ENCODE measurements at places on chromosomes 11 and 22.

GRCh38 chr11:17471501-17471900 lies 5.1 kb downstream of the ABCC8 start:
- no peak for DNase-seq

DNA sequence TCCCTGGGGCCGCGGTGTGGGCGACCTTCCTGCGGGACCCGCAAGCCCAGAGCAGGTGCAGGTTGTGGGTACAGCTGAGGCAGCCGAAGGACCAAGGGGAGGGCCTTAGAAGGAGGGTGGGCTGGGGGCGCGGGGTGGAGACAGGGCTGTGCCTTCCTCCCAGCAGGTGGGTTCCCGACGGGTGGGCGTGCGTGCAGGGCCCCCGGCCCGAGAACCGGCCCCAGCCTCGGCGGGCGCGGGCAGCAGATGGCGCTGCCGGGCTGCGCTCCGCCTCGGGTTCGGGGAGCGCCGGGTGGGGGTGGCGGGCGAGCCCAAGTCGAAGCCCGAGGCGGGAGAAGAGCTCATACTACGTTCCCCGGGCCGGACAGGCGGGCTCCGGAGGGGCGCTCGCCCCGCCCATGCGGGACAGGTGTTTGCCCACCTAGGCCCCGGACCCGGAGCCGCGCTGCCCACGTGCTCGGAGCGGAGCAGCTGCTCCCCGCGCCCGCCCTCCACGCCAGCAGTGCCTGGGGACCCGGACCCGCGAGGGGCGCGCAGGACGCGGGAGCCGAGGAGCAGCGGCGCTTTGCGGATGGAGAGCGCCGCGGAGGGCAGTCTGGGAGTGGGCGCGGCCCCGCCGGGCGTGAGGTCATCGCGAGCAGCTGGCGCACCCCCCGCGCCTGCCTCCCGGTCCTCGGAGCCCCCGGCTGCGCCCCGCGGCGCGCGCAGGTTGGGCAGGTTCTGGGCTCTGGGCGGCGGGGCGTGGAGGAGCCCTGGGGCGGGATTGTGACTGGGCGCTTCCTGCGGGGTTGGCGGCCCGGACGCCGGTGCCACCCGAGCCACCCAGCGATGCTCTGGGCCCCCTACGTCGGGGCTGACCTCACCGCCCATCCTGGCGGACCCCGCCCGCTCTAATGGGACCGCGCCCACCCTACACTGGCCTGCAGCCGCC lies 25.3 kb downstream of the DUSP8 start:
- no peak for DNase-seq

DNA sequence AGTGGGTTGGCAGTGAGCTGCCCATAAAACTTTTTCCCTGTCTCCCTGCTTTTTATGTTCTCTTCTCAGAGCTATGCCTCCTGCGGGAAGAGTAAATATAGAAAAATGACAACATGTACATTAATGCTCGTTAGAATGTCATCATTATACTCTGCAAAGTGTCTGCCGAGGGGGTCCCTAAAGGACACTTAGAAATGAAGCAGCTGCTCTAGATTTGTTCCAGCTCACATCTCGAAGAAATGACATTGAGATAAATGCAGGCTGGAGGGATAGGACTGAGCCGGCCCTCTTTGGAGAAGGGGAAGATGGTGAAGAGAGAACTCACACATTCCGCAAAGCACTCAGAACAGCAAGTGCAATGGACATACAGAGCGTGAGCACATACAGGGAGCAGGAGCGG lies 240.0 kb downstream of the NXPE2 start:
- DNase-seq = no peak

- DNase-seq = no peak
Measured at GRCh38 chr11:10351765-10352641, 47.1 kb downstream of the ADM start.

- DNase-seq = no peak
Measured at GRCh38 chr11:37978647-37979046, 1380.6 kb upstream of the RAG2 start.

DNA sequence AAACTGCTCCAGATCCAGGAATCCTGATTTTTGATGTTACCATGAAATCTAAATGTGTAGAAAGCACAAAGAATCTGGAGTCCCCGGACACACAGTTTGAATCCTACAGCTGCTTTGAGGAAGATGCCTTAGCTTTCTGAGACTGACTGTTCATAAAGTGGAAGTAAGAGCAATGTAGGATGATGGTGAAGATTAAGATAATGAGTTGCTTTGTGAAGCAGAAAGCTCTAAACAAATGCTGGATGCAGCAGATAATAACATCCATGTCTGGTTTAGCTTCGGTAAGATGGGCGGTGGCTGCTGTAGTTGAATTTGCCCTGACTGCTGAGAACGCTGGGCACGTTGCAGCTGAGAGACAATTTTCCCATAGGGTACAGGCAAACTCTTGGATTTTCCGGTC lies 20.1 kb downstream of the OVOL1 start:
- DNase-seq = no peak

DNA sequence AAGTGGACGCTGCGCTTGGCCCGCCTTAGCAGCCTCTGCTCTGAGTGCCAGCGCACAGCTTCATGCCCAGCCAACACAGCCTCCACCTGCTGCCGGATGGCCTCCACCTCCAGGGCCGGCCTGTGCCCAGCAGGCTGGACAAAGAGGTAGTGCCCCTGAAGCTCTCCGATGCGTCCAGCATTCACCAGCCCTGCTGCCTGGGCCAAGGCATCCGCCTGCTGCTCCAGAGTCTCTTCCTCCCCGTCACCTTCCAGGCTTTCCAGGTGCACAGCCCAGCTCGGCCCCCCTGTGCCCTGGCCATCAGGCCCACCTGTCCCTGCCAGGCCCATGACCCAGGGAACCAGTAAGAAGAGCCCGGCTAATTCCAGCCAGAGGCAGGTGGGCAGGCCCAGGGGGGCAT lies 2.5 kb downstream of the PCSK7 start:
- no peak for DNase-seq

- no peak for DNase-seq
Measured at GRCh38 chr22:38843201-38843656, 599 bp downstream of the NPTXR start.
